ENCODE measurements at places on chromosomes 2 and 18. TPM values are rescaled to one million over a fixed set of nuclear protein-coding genes. Genes with fewer than 3 reads are reported as not detected.

DNA sequence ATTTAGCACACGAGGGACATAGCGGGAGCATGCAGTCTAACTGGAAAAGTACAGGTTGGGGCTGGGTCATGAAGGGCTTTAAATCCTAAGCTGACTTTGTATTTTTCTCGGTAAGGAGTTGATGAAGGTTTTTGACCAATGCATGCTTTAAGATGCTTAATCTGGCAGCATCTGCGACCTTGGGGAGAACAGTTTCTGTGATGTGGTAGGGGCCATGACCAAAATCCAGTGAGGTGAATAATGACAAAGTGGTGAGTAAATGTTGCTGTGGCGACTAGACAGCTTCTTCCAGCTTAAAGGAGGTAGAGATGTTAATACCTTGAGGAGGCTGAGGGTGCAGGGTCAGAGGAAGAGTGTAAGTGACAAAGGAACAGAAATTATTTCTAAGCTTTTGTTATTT, 174.6 kb upstream of the ALPP start:
- DNase-seq: no peak

DNA sequence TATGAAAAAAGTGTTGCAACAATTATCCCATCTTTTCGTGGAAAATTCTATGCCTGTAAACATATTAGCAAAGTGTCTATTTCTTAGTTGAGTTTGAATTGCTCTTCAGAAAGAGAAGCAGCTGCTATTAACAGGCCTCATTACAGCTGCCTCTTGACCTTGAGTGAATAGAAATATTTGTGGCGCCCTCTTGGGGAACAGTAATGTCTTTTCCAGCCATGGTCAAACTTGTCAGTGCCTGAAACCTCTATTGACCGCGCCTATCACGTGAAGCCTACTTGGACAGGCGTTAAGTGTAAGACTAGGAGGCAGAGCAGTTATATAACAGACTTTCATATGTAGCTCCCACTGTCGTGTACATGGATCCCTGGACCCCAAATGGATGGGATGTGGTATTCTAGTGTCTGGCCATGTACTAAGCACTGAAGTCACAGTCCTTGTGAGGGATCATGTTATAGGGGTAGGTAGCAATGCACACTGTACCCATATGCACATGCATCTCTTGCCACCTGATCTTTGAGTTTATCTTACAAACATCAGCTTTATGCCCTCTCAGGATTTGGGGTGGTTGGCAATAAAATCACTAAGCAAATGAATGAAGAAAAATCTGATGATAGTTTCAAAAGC, 245.0 kb downstream of the PTGR3 start:
- DNase-seq: no peak

GRCh38 chr18:7393080-7393479, 162.2 kb downstream of the LRRC30 start:
- DNase-seq: no peak

Gene CEP76
- total RNA-seq: 15.1 TPM

GRCh38 chr18:9115984-9116383, 13.5 kb downstream of the NDUFV2 start:
- DNase-seq: no peak

- DNase-seq: no peak
Observed at GRCh38 chr18:59086522-59086921, 53.2 kb upstream of the SEC11C start.

GRCh38 chr2:215479536-215480240, 43.8 kb upstream of the FN1 start:
- no peak for DNase-seq

- DNase-seq: no peak
Observed at GRCh38 chr2:130814931-130815680, 21.6 kb upstream of the ARHGEF4 start.

Gene LOXL3
- total RNA-seq: 3.1 TPM

DNA sequence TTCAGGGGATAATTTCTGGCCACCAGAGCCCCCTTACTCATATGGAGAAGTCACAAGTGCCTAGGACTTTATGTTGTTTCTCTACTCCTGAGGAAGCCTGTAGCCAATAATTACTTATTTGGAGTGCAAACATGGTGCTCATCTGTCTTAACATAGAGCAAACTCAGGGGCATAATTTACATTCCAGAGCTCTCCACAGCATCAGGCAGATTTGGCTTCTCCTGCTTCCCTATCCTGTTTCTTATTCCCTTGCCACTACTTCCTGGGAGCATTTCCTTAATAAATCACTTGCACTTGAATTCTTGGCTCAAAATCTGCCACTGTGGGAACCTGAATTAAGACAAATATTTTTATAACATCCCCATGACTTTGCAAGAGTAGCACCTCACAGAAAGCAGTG, 960.9 kb downstream of the SOCS6 start:
- no peak for DNase-seq

Gene PLEK
- not detected for total RNA-seq

DNA sequence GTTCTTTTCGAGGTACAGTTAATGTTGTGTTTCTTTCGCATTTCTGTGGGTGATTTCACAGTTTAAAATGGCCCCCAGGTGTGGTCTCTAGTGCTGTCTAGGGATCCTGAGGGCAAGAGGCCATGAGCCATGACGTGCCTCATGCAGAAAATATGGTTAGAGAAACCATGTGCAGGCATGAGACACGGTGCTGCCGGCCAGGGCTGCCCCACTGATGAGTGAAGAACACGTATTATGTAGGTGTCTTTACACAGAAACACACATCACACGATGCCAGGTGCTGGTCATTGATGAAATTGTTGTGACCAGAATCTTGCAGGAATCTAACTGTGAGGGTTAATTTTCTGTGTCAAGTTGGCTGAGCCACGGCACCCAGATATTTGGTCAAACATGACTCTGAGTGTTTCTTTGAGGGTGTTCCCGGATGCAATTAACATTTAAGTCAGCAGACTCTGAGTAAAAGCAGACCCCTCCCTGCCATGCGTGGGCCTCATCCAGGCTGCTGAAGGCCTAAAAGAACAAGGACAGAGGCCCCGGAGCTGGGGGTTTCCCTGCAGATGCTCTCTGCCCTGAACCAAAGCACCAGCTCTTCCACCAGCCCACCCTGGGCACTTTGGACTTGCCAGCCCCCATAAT, 463.0 kb upstream of the MYT1L start:
- no peak for DNase-seq

- DNase-seq: no peak
Observed at GRCh38 chr2:239854596-239854995, 170.5 kb downstream of the NDUFA10 start.

- DNase-seq: no peak
Observed at GRCh38 chr2:174704061-174704460, 60.2 kb downstream of the CHRNA1 start.

Gene NAT8
- total RNA-seq: not detected

Gene EVX2
- total RNA-seq: not detected

DNA sequence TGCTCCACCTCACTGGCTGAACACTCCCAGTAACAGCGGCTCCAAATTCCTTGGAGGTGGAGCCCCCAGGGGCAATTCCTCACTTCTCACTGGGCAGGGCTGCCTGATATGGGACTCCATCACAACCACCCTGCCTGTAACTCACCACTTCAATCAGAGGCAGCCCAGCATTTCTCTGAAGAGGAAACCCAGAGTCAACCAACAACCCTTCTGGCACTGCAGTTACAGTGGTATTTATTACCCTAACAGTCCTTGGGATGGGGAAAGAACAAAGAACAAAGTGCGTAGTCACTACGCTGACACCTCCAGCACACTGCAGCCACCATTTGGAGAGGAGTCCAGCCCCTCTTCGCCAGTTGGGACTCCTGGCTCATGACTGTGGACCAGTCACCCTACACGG, 85.7 kb upstream of the GALNT13 start:
- DNase-seq: no peak

- peak; percentile 69 for DNase-seq
Observed at GRCh38 chr18:48446582-48447225, 37.5 kb upstream of the ZBTB7C start.

Gene SLC23A3
- 7.1 TPM for total RNA-seq

DNA sequence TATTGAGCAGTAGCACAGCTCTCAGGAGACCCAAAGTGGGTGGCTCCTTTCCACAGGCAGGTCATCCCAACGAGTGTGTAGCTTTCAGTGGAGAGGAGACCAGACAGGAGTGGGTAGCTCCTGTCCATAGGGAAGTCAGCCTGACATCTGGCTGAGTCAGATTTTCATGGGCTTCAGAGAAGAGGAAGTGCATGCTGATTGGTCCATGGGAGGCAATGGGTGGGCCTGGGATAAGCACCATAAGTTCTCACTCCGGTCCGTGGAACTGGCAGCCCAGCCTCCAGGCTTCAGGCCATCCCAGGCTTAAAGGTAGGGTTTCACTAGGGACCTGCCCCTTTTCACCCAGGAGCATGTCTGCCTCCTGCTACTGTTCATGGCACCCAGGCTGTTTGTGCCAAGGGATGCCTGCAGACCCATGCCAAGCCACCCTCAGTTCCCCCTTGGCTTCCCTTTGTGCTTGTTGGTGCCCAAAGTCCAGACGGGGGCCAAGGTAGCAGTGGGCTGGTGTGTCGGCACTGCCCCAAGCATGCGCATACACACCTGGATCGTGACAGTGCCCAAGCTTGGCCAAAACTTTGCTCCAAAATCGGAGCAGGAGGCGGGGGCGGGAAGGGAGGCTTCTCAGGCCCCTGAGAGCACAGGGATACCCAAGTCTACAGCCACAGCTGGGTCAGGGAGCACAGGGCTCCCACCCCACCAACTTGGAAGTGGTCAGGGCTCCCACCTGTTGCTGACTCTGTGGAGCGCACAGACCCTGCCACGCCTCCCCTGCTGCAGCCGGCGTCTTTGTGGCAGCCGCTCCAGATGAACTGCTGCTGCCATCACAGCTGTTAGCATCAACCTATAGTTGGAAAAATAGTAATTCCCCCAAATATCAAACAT, 26.4 kb downstream of the MARCHF7 start:
- no peak for DNase-seq

Gene SULT1C2
- 2.1 TPM for total RNA-seq

DNA sequence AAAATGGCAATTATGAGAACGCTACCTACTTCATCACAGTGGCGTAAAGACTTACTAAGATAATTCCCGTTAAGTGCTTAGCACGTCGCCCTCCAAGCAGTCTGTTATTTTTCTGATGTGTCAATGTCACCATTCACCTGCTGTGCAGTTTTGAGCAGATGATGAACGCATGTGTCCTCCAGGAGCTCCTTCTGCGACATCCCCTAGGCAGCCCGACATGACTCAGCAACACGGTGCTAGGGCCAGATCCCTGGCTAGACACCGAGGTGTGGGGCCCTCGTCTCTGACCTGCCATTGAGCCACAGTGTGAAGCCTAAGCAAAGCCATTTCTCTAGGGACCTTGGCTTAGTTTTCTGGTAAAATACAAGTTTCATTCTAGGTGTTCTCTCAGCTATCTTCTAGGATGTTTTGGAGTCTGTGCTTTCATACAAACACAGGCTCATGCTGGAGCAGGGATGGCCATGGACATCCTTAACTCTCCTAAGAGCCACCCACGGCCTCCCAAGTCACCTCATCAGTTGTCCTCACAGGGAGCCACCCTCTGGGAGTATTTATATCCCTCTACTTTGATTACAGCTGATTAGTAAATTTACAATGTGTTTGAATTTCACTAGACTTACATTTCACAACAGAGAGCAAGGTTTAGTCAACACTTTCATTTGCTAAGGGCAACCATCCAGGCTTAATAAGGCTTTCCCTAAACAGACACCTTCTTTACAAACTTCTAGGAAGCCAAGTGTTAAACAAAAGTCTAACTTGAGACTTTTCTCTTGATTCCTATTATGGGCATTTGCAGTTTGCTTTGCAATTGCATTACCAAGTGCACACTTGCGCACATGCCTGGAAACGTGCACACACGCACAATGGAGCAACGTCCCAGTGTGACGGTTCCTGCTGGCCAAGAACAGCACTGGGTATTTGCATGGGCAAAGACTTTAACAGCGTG, 376.8 kb upstream of the ID2 start:
- no peak for DNase-seq

Gene POLR1A
- 29.7 TPM for total RNA-seq

DNA sequence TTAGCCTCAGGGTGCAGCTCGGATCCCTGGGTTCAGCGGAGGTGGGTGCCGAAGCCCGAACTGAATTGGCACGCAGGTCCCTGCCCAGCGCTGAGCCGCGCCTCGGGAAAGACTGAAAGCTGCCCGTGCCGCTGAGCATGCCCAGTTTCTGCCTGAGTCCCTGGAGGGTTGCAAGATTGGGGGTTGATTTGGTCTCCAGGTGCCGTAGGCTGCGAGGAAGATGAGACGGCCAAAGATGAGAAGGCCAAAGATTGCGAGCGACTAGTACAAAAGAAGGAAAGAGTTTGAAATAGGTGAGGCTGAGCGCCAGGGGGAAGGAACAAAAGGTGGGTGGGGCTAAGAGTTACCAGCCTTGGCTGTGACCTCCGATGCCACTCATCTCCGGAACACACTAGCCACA, 852 bp upstream of the KCNH7 start:
- no peak for DNase-seq

DNA sequence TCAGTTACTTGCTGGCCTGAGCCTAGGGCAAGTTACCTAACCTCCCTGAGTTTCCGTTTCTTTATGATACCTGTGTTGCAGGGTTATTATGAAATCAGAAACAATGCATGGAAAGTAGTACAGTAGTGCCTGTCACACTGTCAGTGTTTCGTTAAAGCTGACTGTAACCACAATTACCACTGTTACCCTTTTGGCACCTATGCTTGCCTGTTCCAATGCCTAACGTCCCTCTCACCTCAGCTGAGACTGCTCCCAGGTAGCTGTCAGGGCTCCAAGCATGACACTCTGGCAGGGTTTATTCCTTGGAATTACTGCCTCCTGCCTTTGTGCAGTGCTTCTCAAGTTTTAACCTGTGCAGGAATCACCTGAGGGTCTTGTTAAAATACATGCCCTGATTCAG, 135.2 kb upstream of the RBMS1 start:
- DNase-seq: no peak

Gene CIDEA
- not detected for total RNA-seq

DNA sequence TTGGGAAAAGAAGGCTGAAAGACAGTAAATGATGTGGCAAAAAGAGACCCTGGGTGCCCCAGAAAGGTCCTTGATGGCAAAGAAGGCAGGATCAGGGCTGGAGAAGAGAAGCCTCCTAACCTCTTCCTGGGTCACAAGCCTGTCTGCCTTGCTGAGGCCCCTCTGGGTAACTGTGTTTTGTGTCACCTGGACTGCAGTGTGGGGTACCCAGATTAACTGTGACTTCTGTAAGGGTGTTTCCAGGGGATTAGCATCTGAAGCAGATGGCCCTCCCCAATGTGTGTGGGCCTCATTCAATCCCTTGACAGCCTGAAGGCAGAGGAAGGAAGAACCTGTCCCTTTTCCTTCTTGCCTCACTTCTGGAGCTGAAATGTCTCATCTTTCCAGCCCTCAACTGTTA, 35.6 kb upstream of the APCDD1 start:
- DNase-seq: no peak

Gene UNC80
- total RNA-seq: not detected

Gene PID1
- not detected for total RNA-seq

DNA sequence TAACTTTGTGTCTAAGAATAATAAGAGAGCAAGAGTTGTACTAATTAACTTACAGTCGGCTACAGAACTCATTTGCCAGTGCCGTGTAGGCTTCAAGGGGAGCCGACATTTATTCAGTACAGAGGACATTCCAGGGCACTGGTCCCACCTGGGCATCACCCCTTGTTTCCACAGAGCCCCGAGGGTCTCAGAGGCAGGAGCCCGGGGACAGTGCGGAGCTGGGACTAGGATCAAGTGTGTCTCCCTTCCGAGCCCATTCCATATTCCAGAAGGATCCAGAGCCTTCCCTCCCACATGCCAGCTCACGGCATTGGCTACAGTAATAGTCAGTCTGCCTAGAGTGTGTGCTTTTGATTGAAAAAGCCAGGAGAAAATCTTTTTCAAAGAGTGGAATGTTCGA, 71.5 kb upstream of the CTDP1 start:
- DNase-seq: no peak
